ENCODE measurements at places on chromosomes 13 and 19.

DNA sequence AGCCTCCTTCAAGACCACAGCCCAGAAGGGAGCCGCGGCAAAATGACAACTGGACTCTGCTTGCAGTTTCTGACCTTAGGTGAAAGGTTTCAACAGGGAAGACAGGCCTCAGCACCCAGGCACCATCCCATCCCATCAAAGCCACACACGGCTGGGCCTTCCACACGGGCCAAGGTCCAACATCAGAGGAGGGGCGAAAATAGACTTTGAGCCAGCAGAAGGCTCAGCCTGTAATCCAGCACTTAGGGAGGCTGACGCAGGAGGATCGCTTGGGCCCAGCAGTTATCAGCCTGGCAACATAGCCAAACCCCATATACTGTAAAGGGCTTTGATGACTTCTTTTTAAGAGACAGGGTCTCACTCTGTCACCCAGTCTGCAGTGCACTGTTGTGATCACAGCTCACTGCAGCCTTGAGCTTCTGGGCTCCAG, 26.8 kb upstream of the TINCR start:
- DNase-seq: no peak

DNA sequence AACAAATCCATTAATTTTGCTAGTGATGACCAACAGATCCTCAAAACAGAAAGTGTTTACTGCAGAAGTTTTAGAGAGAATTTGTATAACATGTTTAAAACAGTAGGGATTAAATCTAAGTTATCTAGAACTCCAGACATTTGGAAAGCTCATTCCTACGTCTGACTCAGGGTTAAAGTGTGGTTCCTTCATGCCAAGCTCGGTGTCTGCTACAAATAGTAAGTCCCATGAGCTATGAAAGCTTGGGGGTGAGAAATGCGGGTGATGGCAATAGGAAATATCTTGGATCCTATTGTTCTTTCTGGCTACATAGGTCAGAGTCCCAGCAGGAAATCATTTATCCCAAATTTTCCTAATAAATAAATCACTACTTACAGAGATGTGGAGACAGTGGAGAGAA, 867.1 kb downstream of the UQCRFS1 start:
- DNase-seq: no peak

GRCh38 chr19:58474997-58475713, 997 bp upstream of the ZNF446 start:
- DNase-seq: no peak

DNA sequence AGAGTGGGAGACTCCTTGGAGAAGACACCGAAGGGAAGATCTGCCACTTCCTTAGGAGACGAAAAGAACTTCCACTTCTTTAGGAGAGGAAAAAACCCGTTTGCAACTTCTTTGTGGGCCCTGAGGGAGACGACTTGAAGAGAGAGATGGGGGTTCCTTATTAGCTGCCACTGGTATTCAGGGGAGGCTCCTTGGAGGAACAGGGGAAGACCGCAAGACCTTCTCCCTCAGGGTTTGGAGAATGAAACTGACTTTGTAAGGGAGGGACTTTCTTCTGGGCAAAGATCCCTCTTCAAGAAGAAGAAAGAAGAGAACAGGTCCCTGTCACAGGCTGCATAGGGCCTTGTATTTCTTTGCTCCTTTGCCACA, 416 bp downstream of the BCKDHA start:
- DNase-seq: no peak

GRCh38 chr13:31968473-31968872, 63.1 kb upstream of the FRY start:
- no peak for DNase-seq

- DNase-seq: no peak
These were observed 368.3 kb downstream of the LMO7 start for GRCh38 chr13:76004416-76004815.

- DNase-seq: no peak
These were observed 405 bp downstream of the ZNF446 start for GRCh38 chr19:58476498-58477015.

- DNase-seq: no peak
These were observed 177.5 kb downstream of the SLC7A1 start for GRCh38 chr13:29418026-29418425.

GRCh38 chr19:3238066-3238561, 13.7 kb downstream of the CELF5 start:
- no peak for DNase-seq

GRCh38 chr13:55999709-56000108, 1141.0 kb upstream of the PRR20A start:
- no peak for DNase-seq

- no peak for DNase-seq
These were observed 217.2 kb downstream of the LACC1 start for GRCh38 chr13:44096901-44097300.

DNA sequence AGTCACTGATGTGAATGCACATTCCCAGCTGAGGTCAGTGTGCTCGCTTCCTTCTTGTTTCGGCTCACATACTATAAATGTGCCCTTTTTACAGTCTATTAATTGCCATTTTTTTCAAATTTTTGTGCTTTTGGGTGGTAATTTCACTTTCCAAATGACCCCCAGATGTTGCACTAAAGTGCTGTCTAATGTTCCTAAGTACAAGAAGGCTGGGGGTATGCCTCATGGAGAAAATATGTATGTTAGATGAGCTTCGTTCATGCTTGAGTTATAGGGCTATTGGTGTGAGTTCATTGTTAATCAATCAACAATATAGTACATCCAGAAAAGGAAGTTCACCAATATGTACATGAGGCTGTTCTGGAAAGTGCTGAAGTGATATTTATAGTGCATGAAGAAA, 84.7 kb downstream of the KL start:
- DNase-seq: no peak

- DNase-seq: no peak
These were observed 9.7 kb upstream of the ATP11A start for GRCh38 chr13:112679932-112680677.

GRCh38 chr19:8731428-8732169, 10.2 kb downstream of the OR2Z1 start:
- DNase-seq: no peak

DNA sequence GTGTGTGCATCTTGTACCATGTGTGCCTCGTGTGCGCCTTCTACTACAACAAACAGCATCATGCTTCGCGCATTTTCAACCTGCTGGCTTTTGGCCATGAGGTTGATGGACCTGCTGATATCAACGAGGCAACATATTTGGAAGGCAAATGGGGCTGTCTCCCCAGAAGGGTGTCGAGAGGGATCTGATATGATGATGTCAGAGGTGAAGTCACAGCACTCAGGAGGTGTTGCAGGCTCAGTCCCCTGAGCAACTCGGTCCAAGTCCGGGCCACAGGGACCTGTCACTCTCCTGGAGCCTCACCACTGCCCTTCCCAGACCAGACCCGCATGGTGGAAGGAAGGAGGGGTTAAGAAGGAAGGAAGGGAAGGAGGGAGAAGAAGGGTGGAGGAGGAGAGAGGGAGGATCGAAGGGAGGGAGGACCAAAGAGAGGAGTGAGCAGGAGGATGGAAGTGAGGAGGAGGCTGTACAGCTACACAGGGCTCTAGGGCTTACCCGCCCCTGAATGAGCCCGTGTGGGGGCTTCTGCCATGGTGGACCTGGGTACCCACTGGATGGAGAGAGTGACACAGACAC, 6.7 kb upstream of the C13orf46 start:
- DNase-seq: no peak

GRCh38 chr13:52809310-52809769, 39.1 kb downstream of the PCDH8 start:
- DNase-seq: no peak

DNA sequence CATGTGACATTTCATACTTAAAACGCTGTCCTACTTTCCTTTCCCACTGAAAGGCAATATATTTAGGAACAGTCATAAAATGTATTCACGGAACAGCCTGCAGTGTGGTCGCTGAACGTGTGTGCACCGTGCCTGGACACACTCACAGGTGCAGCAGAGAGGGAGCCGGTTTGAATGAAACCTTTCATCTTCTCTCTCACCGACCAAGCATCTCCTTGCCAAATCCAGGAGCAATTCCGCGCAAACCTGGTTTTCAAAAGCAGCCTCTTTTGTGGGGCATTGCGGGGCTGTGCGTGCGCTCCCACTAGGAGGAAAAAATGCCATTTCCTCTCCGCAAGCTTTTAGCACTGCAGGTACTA, 1.0 kb downstream of the DCLK1 start:
- DNase-seq: no peak

DNA sequence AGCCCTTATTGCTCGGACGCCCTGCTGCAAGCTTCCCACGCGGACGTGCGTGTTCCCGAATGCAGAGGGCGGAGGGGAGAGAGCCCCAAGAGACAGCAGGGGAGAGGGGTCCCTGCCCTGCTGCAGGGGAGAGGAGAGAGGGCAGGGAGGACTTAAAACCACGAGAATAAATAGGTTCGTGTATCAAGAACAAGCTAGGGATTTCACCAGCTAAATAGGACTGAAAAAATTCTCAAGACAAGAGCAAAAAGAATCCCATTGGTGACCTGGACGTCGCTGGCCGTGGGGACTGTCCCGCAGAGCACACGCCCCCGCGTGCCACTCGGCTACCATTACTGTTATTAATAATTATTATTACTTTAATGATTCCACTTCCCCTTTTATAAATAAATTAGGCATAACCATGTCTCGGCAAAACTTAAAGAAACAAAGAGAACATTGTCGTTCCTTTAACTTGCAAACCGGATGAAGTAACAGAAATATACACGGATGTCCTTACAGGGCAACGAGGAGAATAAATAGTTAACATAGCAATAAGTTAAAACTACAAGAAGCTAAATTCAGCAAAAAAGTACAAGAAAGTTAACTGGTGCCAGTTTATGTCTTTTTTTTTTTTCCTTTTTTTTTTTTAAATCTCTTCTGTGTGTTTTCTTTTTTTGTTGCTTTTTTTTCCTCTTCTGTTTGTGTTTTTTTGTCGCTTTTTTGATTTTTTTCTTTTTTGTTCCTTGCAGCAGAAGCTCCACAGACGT, 16.6 kb downstream of the PRKCSH start:
- no peak for DNase-seq

GRCh38 chr19:49839713-49840112, 11.2 kb upstream of the PTOV1 start:
- no peak for DNase-seq

DNA sequence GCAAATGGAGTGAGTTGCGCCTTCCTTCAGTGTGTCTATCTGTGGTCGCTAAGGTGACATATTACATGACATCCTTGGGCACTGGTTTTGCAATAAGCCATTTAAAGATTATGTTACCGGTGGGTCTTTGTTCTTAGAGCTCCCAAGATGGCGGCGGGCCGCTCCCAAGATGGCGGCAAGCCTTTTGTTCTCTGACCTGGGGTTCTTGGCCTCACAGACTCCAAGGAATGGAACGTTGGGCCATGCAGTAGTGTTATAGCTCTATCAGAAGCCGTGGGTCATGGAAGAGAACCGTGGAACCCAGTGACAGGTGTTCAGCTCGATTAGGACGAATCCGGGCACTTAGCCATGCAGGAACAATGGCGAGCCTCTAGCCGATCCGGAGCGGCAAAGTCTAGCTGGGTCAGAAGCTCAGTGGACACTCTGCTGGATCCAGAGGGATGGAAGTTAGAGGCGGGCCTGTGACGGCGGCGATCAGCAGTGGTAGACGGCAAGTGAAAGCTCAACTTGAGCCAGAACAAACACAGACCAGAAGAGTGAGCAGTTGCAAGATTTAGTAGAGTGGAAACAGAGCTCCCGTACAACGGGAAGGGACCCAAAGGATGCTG, 188.6 kb downstream of the TEX29 start:
- no peak for DNase-seq

GRCh38 chr19:11377756-11378155, 3.3 kb downstream of the SWSAP1 start:
- DNase-seq: no peak

GRCh38 chr13:20002787-20003186, 44.3 kb downstream of the ZMYM2 start:
- DNase-seq: no peak

- no peak for DNase-seq
These were observed 5.8 kb downstream of the QTRT1 start for GRCh38 chr19:10706990-10707389.

GRCh38 chr19:36999313-36999712, 78.9 kb upstream of the ZNF420 start:
- DNase-seq: no peak

GRCh38 chr19:12789098-12789903, 2.0 kb upstream of the JUNB start:
- DNase-seq: no peak

DNA sequence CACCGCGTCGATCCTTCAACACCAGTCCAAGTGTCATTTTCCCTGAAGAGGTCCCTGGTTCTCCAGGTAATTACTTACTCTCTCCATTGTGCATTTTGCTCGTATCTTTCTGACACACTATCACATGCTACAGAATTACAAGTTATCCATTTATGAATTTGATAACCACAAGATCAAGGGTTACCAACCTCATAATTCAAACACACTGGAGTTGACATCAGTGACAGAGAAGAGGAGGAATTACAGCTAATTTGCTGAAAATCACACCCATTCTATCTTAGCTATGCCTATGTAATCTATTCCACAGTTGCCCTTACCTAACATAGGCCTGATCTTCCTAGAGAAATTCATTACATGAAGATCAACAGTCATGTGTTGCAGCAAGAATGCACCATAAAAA, 14.2 kb downstream of the ZC3H13 start:
- no peak for DNase-seq

DNA sequence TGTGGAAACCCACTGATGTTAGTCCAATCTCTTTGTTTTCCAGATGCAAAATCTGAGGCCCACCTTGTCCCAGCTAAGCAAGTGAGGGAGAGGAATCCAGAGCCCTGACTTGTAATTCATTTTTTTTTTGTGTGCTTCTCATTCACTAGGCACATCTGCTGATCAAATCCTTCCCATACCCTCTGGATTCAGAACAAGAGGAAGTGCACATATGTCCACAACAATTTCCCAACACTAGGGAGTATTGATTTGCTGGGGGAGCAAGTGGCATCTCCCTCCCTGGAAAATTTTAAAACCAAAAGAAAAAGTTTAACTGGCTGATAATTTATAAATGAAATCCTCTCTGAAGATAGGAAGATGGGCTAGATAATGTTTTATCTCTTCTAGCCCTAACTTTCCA, 94.6 kb upstream of the RFC3 start:
- DNase-seq: no peak

- DNase-seq: no peak
These were observed 27.9 kb downstream of the ENOX1 start for GRCh38 chr13:43758834-43759233.

GRCh38 chr13:60435762-60436374, 38.8 kb downstream of the TDRD3 start:
- DNase-seq: no peak

DNA sequence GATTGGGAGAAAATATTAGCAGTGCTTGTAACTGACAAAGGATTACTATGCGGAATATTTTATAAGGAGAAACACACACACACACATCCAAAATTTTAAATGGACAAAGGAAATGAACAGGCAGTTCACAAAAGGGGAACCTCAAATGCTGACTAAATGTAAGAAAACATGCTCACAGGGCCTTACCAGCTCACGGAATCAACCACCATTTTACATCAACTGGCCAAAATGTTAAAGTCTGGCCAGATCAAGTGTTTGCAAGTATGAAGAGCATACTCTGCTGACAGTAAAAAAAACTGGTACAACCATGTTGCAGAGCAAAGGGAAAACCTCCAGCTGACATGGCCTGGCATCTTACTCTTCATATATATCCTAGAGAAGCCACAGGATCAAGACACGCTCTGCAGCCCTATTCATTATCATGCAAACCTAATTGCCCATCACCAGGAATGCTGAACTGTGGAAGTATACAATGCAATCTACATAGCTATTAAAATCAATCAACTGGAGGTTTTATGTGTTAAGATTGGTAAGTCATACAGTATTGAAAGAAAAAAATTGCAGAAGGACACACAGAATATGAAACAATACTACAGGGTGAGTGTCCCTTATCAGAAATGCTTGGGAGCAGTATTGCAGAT, 124.4 kb downstream of the RNF17 start:
- DNase-seq: no peak

- DNase-seq: no peak
These were observed 17.0 kb upstream of the TMEM255B start for GRCh38 chr13:113742000-113742441.
